ENCODE measurements at places on chromosomes 2 and 18.

DNA sequence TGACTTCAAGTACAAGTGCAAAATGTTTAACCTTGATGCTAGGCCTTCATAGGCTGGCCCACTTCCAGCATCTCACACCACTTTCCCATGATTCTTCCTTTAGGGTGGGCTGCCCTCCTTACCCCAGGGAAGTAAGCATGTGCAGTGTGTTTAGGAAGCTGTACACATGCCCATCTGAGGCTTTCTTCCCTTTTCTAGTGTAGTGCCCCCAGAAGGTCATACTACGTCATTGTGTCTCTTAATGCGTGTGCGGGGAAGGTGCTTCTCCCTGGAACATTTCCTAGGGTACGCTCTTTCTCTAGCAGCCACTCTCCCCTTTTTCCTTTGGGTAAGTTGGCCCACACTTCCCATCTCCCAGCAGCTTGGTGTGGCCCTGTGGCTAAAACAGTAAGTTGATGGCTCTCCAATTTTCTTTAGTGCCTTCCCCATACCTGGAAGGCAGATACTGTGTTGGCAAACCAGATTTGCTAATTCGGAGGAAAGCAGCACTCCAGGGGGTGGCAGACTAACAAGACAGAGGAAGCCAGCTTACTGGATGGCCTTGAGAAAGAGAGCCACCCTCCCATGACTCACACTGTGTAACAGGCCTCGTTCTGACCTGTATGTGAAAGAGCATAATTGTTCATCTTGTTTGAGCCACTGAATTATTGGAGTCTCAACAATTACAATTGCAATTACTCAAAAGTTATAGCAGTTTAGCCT lies 1.1 kb upstream of the SULT6B1 start:
- DNase-seq = no peak

DNA sequence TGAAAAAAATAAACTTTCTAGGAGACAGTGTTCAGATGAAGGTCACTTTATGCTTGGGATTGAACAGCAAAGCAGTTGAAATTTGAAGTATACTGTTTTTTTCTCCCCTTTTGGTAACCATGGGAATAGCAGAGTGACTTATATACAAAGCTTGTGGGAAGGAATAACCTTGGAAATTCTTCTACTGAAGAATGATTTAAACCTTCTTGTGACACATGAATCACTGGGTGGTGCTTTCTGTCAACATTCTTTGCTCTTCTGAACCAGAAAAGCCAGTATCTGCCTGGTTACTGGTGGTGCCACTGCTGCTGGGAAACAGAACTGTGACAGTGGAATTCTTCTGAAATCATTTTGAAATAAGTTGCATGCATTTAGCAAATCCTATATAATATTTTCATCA lies 39.4 kb upstream of the RND3 start:
- DNase-seq = no peak

DNA sequence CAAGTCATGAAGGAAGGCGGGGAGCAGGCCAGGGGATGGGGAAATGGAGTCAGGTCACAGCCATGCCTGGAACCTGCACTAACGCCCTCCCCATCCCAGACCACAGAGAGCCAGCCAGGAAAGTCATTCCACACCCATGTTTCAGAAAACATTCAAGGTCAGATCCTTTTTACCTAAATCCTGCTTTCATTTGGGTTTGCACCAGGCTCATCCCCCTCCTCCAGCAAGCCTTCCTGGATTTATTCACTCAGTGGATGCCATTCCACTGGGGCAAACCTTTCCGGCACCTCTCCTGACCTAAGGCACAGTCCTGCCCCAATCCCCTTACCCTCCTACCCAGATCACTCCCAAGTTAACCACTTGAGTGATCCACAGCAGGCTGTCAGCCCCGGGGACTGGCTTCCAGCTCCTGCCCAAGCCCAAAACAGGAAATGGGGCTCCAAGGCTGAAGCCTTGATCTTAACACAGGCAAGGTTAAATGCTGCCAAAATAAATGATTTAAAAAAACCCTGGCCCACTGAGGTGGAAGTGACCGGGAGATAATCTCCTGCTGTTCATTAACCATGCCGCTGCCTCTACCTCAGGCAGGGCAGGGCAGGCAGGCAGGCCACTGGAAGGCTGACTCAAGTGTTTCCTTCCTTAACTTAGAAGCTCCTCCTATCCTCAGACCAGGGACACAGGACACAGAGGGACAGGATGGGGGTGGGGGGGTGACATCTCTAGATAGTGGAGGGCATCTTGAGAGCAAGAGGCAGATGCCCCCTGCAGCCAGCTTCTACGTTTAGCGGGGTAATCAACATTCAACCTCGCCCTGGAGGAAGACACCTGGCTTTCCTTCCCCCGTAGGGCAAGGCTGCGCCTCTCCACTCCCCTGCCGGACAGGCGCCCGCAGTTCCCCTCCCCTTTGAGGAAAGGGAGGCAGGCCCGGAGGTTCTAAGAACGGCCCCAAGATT lies 1.4 kb downstream of the RAB11FIP5 start:
- no peak for DNase-seq

DNA sequence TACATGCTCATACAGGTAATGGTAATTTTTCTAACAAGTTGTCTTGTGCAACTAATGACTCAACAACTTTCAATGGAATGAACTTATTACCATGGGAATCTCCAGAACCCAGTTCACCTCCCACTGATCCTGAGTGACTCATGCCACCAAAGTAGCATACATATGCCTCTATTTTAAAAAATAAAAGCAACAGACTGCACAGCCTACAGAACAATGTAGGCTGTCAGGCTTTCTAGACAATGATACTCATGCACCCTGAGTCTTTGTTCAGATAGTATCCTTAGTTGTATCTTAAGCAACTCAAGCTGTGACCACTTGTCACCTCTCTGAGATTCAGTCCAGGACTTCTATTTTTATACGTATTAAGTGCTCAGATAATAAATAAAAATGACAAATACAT lies 531.0 kb upstream of the SETBP1 start:
- no peak for DNase-seq

GRCh38 chr2:154264024-154264423 lies 392.3 kb downstream of the GALNT13 start:
- DNase-seq = no peak

DNA sequence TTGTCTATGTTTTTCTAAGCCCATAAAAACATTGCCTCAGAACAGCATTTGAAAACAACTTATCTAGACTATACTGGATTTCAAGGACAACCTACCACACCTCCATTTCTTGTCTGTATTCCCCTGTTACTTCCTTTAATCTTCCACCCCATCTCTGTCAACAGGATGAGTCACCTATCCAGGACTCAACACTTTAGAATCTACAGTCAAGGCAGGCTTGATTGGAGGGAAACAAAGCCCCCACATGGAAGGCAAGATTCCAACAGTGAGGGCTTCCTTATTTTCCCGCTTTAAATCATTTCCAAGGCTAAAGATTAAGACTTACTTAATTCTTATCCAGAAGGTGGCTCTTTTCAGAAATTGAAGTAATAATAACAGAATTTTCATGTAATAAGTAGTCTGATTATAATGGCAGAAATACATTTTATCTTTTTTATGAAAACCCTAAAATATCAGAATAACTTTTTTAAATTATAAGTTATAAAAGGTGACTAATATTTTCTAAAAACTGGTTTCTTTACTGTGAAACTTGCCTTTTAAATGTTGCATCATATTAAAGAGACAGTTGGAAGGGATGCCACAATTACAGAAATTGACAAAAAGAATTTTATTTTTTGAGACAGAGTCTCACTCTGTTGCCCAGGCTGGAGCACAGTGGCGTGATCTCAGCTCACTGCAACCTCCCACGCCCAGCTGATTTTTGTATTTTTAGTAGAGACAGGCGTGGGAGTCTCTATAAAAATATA lies 138.7 kb upstream of the CCDC150 start:
- DNase-seq = no peak

DNA sequence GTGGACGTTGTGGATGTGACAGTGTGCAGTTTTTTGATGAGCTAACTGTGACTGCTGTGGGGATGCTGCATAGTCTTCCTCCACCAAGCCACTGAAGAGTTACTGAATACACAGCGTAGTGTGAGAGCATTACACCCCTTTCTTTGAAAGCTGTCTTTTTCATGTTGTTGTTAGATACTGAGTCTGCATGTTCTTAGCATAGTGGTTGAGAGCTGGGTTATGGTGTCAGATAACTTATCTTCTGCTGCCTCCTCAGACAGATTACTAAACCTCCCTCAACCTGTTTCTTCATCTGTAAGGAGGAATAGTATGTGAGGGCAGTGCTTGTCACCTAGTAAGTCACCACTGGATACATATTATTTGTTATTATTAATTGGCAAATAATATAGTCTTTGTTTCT lies 63.2 kb downstream of the CEP192 start:
- DNase-seq = no peak

DNA sequence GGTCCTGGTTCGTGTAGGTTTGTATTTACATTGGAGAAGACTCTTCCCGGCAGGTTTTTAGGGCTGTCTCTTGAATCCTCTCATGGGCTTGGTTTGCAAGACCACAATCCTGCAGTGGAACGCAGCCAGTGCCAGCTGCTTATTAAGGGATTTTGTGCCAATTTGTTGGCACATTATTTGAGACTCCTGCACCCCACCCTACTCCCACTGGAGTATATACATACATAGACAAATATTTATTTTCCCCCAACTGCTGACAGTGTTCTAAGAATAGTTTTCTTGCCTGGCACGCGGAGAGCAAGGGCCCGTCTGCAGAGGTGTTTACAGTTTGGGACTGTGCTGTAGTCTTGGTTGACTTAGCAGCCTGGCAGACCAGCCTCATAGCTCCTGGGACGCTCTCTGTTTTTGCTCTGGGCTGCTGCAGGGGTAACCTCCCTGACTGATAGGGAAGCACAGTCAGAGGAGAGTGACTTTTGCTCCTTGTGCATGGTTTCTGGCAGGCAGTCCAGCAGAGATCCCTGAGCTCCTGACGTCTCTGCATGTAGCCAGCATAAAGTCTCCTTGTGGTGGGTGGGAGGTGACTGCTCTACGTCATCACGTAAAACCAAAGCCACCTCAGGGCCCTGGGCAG lies 1.9 kb downstream of the LDLRAD4 start:
- DNase-seq = no peak

- no peak for DNase-seq
Observed at GRCh38 chr2:63600881-63601460, 12.2 kb downstream of the MDH1 start.

- DNase-seq = no peak
Observed at GRCh38 chr2:60312618-60313017, 240.8 kb downstream of the BCL11A start.

Measured in globus pallidus (tissue), 1 donor.